Naive B cell (primary cell): ENCODE measurements at places on chromosomes 6 and 20. TPM values are rescaled to one million over a fixed set of nuclear protein-coding genes. Genes with fewer than 3 reads are reported as not detected.

The TXLNB gene
- 0.35 TPM for polyA plus RNA-seq

The AFG1L gene
- polyA plus RNA-seq: 6.8 TPM

The HSPA1L gene
- 0.45 TPM for polyA plus RNA-seq

- no peak for DNase-seq
Measured at GRCh38 chr6:79862711-79863110, 84.6 kb downstream of the ELOVL4 start.

GRCh38 chr6:161829291-161829729 is 555.4 kb upstream of the AGPAT4 start:
- no peak for DNase-seq

- peak; percentile 35 for DNase-seq
Measured at GRCh38 chr20:63567136-63567385, 7.0 kb downstream of the HELZ2 start.
